ENCODE measurements at places on chromosomes 4 and X.
A peak's percentile ranks its signal among the peaks of the same experiment; 100 is the strongest.

- no peak for DNase-seq
Measured at GRCh38 chr4:27616166-27616565, 755.5 kb downstream of the STIM2 start.

DNA sequence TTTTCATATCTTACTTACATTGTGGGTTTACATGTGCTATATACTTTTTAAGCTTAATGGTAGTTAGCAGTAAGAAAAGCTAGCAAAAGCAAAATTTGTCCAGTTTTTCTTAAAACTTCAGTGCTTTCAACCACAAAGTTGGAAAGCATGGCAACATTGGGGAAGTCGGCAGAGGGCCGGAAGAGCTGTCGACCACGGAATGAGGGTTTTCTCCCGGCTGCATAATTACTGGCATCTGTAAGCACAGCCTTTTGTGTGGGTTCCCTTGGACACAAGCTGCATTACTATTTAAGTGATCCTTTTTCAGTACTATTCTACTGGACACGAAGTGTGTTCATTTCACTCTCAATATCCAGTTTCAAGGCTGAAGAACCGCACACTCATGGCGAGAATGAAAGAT lies 560.4 kb downstream of the ANKRD50 start:
- no peak for DNase-seq

DNA sequence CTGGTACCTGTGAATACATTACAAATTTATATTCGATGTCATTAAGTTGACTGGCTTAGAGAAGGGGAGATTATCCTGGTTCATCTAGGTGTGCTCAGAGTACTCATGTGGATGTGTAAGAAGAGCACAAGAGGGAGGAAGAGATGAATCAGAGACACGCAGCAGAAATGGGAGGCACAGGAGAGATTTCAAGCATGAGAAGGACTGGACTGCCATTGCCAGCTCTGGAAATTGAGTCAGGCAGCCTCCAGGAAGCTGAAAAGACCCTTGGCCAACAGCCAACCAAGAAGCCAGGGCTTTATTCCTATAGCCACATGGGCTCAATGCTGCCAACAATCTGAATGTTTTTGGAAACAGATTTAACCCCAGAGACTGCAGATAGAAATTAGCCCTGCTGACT lies 1390.0 kb downstream of the STIM2 start:
- no peak for DNase-seq

- no peak for DNase-seq
Measured at GRCh38 chr4:186624951-186625350, 69.6 kb upstream of the MTNR1A start.

DNA sequence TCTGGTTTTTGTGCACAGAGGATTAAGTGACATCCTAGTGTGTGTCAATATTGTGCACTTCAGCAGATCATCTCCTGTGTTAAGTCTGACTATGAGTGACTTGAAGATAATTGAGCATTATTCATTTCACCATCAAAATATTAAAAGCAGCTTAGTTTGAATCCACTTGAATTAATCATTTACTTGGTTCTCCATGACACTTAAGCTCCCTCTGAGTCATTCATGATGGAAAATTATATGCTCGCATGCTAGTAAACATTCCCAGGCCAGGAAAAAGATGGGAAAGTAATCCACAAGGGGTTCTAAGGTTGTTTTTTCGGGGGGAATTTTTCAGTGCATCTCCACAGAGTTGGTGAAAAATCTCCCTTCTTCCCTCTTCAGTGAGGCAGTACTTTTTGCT lies 97.2 kb upstream of the EOLA2 start:
- no peak for DNase-seq

GRCh38 chr4:119172223-119172622 lies 36.6 kb downstream of the MYOZ2 start:
- DNase-seq = no peak

DNA sequence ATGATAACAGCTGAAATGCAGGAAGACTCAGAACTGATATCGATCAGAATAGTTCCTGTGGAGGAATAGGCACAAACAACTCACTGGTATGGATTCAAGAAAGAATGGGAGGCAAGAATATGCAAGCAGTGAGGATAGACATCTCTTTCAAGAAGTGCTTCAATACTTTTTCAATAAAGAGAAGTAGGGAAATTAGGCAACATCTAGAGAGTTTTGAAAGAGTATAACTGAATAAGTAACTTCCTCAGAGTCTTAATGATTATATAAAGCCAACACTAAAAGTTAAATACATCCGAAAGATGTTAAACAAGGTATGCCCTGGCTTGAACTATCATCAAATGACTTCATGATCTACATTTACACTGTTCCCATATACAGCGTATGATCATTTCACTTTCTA lies 1443.0 kb downstream of the PCDH7 start:
- DNase-seq = no peak

- no peak for DNase-seq
Measured at GRCh38 chr4:85928775-85929591, 430.9 kb downstream of the MAPK10 start.

GRCh38 chrX:8967461-8967860 lies 66.5 kb downstream of the FAM9B start:
- no peak for DNase-seq

- no peak for DNase-seq
Measured at GRCh38 chr4:2324891-2325290, 63.0 kb upstream of the MXD4 start.

DNA sequence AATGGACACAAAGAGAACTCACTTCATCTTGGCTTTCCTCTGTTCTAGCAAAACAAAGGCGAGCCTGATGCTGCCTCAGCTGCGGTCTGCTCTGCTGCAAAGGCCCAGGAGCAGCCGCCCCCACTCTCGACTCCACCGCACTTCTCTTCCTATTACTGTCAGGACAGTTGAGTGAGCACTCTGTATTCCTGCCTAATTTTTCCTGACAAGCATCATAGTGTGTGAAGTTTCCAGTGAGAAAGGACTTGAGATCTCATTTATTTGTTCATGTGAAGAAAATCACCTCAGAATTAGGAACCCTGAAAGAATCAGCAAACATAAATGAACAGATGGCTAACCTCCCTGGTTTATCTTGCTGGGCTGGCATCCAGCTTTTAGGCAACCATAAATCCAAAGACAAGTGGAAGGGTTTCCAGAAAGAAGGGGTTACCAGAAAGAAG lies 15.6 kb downstream of the SCARB2 start:
- peak; percentile 48 for DNase-seq

DNA sequence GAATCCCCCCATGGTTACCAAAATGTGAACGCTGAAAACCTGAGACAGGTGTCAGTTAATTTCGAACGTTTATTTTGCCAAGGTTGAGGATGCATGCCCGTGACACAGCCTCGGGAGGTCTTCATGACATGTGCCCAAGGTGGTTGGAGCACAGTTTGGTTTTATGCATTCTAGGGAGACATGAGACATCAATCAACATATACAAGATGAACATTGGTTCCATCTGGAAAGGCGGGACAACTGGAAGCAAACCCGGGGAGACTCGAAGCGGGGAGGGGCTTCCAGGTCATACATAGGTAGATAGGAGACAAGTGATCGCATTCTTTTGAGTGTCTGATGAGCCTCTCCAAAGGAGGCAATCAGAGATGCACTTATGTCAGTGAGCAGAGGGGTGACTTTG lies 11.0 kb upstream of the SH3BP2 start:
- DNase-seq = no peak

DNA sequence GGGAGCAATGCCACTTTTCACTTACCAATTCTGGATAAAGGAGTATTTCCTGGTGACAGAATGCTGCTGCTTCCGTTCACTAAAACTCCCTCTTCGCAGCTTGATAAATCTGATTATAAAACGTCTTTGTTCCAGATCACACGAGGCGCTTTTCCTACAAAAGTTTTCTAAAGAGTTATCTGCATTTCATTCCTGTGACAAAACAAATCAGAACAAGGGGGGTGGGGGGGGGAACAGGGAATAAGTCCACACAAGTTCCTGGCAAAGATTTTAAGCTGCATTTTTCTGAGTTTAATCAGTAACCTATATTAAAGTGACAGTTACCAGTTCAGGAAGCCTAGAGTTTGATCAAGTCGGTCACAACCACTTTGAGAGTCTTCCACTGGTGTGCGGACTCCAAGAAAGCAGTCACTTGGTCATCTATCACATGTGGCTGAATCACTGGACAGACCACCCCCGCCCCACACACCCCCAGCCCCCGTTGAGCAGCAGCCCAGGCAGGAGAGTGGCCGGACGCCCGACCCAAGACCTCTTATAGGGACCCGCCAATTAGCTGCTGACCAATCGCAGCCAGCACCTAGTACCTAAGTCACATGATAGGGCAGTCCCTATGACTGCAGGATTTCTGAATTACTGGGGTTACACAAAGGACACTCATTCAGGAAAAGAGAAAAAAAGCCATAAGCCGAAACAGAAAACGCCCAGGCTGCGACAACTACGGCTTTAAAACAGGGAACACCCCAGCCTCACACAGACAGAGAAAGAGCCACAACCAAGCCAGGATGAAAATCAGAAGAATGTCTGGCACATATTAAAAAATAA lies 569.3 kb upstream of the DIPK2B start:
- peak; percentile 59 for DNase-seq

- no peak for DNase-seq
Measured at GRCh38 chr4:180909279-180909678, 1333.9 kb upstream of the TENM3 start.

GRCh38 chr4:27058819-27059406 lies 198.3 kb downstream of the STIM2 start:
- DNase-seq = no peak
